Activated T-helper 1 cell treated with anti-CD3 and anti-CD28 coated beads, Interleukin-2, amount 50 U/mL, for 16 hours (primary cell): ENCODE measurements at places on chromosomes 2 and 18.
A peak's percentile ranks its signal among the peaks of the same experiment; 100 is the strongest.

GRCh38 chr18:31576670-31577069 lies 15.0 kb upstream of the TTR start:
- no peak for DNase-seq

- DNase-seq, result no peak
Measured at GRCh38 chr2:2664989-2665833, 334.1 kb upstream of the MYT1L start.

GRCh38 chr2:237682856-237683670 lies 55.7 kb downstream of the LRRFIP1 start:
- no peak for DNase-seq

DNA sequence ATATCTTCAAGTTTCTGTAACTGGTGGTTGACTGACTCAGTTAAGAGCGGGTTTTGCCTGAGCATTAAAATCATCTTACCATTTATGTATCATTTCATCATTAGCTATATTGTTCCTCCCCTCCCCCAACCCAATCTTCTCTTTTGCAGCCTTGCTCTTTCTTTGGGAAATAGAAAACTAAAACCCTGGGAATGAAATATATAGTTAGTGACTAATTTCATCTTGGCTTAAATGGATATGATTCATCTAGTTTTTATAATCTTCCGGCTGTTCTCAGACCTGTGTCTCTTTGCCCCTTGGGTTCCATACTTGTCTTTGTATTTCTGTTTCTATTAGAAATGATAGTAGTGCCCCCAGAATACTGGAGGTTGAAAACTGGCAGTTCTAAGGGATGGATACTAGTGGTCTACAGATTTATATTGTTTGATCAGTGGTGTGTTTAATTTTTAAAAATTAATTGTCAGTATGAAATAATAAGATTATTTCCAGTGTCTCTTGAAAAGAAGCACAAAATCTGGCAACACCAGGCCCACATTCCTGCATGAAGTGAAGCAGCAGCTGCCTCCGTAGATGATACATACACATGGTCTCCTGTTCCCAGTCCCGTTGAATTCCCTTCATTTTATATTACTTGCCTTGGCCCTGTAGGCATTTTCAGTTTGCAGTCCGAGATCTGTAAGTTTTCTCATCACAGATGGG lies 44.5 kb downstream of the PHLPP1 start:
- DNase-seq, result no peak

DNA sequence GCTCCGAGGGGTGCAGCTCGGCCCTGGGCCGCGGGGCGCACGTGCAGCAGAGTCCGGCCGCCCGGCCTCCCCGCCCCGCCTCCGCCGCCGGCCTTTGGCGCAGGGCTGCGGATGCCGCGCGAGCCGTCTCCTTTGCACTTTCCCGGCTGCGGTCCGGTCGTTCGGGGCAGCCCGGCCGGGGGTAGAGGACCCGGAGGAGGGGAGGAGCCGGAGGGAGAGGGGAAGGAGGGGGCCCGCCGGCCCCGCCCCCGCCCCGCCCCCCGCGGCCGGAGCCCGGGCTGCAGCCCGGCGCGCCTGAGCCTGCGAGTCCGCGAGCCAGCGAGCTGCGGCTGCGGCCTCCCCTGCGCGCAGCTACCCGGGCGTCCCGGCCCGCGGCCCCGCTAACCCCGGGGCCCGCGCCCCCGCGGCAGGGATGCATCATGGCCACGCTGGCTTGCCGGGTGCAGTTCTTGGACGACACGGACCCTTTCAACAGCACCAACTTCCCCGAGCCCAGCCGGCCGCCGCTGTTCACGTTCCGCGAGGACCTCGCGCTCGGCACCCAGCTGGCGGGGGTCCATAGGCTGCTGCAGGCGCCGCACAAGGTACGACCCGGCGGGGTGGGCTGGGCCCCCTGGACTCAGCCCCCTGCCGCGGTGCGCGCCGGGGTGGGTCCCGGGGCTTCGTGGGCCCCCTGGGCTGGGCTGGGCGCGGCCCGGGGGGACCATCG lies at the start of gene FHOD3:
Gene FHOD3, plus strand, starts transcription at position 297 of the 709 bp plus-strand sequence. Its CDS starts 123 bp downstream, at position 420.
- no peak for DNase-seq

DNA sequence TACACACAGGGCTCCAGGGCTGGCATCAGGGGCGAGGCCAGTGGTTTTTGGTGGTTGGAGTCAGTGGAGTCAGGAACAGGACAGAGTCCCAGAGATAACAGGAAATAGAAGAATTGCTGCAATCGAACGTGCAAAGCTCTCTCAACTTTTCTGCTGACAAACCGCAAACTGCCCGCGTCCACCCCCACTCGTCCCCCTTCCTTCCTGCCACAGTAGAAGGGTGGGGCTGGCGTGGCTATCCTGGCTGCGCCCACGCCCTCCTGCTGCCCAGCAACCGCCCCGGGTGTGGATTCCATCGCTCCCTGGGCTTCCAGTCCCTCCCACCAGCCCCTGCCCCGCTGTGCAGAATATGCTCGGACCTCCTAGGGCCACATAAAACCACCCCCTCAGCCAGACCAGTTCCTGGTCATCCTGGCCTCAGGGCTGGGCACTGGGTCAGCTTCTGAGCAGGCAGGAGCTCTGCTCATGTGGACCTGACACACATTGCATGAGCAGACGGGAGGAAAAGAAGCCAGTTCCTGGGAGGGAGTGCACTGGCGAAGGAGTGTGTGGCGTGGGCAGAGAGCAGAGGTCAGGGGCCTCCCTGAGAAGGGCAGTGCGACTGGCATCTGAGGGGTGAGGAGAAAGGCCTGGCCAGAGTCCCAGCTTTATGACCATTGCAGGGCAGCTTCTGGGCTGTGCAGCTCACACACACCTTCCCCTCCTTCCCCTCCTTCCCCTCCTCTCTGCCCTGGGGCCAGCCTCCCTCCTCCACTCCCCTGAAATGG lies 85.4 kb upstream of the ATG16L1 start:
- peak; percentile 2 for DNase-seq

- peak; percentile 31 for DNase-seq
Measured at GRCh38 chr2:30266051-30266621, 34.8 kb downstream of the LBH start.

DNA sequence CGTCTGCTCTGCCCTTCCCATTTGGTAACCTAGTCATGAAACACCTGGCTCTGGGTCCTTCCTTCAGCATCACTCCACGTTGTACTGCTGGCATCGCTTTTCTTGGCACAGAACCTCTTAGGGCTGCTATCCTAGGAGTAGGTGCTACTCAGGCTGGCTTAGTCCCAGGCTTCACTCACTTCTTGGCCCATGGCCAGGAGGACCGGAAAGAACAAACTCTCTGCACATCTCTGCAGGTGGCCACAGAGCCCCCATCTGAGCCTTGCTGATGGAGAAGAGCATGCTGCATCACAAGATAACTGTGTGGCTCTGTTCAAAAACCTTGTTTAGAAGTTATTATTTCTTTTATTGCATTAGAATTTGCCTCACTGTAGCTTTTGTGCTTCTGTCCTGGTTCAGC lies 447.2 kb upstream of the TNP1 start:
- DNase-seq, result no peak

DNA sequence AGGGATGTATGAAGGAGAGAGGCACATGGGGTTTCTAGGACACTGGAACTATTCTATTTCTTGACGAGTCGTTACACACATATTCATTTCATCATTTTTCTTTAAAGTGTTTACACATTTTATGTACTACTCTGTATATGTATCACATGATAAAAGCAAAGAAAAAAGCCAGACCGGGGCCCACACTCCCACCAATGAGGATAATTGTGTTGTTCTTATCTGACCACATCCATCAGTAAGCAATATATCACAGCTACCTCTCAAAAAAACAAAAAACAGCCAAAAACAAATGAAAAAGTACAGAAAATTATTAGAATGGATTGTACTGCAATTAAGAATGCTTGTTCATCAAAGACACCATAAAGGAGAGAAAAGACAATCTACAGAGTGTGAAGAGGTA lies 14.2 kb upstream of the CNRIP1 start:
- DNase-seq, result no peak

GRCh38 chr18:48228841-48229240 lies 180.3 kb downstream of the ZBTB7C start:
- no peak for DNase-seq

DNA sequence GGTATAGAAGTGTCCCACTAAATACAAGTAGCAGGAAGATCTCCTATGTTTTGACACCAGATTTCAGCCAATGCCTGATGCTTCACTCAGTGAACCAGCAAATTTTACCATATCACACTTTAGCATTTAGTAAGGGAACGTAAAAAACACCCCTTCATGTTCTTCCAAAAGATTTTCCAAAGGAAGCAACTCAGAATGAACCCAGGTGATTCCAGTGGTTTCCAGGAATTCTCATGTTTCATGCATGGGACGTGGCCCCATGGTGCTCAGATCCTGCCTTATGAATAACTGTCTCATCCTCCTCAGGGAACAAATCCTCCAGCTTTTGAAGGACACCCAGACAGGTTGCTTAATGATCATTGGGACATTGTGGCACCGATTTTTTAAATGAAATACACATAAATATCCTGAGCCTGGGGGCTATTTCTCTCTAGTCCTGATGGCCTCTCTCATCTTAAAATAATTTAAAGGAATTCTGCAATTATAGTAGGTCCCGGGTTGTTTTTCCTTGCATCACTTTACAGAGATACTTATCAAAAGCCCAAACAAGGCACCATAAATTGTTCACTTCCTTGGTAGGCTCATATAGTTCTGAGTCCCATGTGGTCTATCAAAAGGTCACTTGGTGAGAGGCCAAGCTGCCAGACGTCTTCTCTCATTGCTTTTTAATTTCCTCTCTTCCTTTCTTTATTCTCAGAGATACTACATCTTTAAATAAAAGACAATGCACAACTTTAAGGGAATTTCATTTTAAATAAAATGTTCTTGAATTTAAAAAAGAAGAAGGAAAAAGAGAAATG lies 261.0 kb downstream of the ZNF516 start:
- DNase-seq, result no peak

- DNase-seq, result no peak
Measured at GRCh38 chr2:145743011-145743410, 1223.1 kb upstream of the ZEB2 start.

DNA sequence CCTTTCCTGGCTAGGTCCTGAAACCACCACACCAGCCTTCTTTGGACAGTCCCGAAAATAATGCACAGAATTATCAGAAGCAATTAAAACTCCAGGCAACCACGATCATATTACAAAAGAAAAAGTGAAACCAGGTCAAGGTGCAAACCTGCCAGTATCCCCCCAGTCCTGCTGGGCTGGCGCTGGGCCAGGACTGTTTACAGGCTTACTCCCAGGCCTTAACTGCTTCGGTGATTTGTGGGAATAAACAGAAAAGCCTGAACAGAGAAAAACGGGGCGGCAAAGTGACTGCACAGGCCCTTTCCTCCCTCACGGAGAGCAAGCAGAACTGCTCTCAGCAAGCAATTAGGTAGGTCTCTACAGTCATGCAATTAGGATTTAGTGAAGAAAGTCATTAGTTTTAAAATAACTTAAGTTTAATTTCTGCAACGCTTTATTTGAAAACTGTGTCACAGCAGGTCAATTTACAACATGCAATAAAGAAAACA lies 1.3 kb downstream of the HDAC4 start:
- no peak for DNase-seq

DNA sequence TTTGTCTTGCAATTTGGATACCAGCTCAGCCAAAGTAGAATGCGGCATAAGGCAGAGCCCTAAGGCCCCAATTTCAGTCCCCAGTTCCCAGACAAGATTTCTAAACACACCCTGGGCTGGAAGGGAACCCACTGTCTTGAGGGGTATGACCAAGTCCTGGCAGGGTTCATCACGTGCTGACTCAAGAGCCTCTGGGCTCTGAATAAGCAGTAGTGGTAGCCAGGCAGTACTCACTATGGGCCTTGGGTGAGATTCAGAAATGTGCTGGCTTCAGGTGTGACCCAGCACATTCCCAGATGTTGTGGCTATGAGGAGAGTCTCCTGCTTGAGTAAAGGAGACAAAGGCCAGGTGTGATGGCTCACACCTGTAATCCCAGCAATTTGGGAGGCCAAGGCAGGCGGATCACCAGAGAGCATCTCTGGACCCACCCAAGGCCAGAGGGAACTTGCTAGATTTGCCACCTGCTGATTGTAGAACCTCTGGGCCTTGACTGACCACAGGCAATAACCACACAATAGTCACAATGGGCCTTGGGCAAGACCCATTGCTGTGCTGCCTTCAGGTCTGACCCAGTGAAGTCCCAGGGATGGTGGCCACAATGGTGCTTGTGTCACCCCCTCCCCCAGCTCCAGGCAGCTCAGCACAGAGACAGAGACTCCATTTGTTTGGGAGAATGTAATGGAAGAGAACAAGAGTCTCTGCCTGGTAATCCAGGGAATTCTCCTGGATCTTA lies 74.9 kb downstream of the ATL2 start:
- no peak for DNase-seq

DNA sequence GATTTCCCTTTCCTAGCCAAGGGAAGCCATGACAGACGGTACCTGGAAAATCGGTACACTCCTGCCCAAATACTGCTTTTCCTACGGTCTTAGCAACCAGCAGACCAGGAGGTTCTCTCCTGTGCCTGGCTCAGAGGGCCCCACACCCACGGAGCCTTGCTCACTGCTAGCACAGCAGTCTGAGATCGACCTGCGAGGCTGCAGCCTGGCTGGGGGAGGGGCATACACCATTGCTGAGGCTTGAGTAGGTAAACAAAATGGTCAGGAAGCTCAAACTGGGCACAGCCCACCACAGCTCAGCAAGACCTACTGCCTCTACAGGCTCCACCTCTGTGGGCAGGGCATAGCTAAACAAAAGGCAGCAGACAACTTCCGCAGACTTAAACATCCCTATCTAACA lies 6.8 kb upstream of the CD207 start:
- DNase-seq, result no peak

- DNase-seq, result no peak
Measured at GRCh38 chr2:233083782-233084181, 23.6 kb downstream of the INPP5D start.

DNA sequence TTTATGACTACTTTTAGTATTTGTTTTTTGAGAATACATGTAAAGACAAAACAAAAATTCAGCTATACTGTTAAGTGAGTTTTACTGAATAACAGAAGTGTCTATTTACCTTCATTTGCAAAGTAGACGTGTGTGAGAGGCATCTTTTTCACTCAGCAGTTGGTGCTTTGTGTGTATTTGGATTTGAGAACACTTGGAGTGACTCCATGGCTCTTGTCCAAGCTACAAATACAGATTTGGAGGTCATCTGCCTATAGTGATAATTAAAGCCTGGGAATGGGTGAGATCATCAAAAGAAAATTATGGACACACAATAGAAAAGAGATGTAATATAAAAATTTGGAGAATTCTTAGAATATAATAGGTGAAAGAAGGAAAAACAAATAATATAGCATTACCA lies 6.2 kb downstream of the NAB1 start:
- no peak for DNase-seq

GRCh38 chr2:142668420-142668819 lies 209.0 kb upstream of the KYNU start:
- DNase-seq, result no peak

DNA sequence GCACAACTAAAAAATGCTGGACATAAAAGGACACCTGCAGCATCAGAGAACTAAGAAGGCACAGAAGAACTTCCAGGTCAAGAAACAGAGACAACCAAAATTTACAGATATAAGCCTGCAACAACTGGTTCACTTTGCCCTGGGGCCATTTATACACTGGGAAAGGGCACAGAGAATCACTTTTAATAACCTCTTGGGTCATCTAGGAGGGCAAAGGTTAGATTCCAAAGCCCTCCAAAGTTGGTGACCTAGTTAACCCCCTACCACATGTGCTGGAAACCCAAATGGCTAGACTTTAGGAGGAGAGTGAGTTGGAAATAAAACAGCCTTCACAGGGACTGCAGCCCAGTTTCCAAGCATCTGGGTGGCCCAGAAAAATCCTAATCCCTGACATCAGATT lies 3.3 kb downstream of the RNU4ATAC start:
- no peak for DNase-seq

- DNase-seq, result no peak
Measured at GRCh38 chr2:85476624-85477023, 58.1 kb downstream of the SH2D6 start.

GRCh38 chr2:238290091-238290509 lies 1.7 kb upstream of the PER2 start:
- no peak for DNase-seq

- DNase-seq, result no peak
Measured at GRCh38 chr2:18123577-18123976, 245.1 kb downstream of the KCNS3 start.
